ENCODE measurements at places on chromosomes 4 and X.

DNA sequence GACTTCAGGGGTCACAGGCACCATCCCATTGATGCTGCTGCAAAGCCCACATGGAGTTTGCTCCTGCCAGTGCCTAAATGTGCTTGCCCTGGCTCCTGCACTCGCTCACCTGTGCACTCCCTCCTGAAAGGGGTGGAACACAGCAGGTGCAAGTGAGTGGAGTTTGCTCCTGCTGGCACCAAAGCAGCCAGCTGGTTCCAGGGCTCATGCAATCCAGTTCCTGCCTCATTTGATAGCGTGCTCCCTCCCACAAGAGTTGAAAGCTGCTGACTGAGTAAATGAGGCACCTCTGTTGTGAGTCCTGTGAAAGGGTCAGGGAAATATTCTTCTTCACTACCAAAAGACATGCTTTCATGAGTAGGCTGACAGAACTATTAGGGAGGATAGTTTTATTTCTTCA is 30.5 kb downstream of the CXCL8 start:
- no peak for DNase-seq

DNA sequence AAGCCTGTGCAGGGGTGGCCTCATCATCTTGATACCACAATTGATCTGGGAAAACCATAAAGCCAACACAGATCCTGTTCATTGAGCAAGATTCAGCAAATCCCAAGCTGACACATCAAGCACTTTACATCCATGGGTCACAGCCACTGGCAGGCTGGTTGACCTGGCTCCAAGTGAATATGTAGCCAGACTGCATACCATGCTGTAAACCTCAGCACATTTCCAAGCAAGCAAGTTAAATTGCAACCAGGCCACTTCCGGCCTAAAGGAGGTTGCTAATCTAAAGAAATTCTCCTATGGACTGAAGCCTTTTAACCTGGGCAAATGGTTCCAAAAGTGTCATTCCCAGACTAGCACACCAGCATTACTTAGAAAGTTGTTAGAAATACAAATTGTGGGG is 54.4 kb upstream of the USP26 start:
- no peak for DNase-seq

GRCh38 chrX:109485470-109486340 is 3.8 kb upstream of the GUCY2F start:
- peak; percentile 63 for DNase-seq

DNA sequence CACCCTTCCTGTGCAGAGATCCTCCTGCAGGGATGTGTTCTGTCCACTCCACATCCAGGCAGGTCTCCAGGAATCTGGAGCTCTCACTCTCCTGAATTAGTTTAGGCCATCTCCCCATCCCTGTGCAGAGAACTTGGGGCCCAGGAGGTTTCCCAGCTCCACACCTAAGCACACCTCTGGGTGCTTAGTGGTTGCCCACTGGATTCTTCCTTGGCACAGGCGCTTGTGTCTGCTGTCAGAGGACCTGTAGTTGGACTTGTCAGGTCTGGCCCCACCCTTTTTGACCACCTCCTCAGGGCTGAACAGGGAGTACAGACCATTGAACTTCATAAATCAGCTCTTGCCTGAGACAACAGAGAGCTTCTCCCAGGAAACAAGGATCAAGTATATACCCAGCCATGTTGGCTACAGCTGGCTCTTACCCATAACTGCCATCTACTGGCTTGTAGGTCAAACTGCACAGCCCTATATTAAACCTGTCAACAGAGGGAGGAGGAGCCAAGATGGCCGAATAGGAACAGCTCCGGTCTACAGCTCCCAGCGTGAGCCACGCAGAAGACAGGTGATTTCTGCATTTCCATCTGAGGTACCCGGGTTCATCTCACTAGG is 275.5 kb downstream of the PPARGC1A start:
- DNase-seq = no peak

- DNase-seq = no peak
These were observed 69.6 kb downstream of the SPANXN4 start for GRCh38 chrX:143095321-143095720.

DNA sequence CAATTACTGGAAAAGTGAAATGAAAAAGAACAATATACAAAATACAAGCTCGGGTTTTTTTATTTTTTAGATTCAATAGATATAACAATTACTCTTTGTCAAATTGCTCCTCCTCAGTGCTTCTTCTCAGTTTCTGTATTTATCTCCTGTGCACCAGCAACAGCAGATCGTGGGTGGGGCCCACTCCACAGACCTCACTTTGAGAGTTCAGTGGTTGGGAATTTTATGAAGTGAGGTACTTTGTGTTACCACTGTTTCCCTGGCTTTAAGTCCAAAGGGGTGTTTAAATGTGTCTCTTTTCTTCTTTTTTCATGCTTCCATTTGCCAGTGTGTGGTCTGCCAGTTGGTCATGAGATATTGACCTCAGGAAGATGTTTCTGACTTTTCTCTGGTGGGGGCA is 54.4 kb downstream of the KIT start:
- no peak for DNase-seq

GRCh38 chrX:68922013-68922412 is 93.2 kb downstream of the EFNB1 start:
- DNase-seq = no peak

Measured in stimulated activated CD8-positive, alpha-beta memory T cell treated with anti-CD3 and anti-CD28 coated beads, Interleukin-4, amount 100 ng/mL, for 48 hours (primary cell).